D341Med (cell line): ENCODE measurements at places on chromosomes 11 and 22.

DNA sequence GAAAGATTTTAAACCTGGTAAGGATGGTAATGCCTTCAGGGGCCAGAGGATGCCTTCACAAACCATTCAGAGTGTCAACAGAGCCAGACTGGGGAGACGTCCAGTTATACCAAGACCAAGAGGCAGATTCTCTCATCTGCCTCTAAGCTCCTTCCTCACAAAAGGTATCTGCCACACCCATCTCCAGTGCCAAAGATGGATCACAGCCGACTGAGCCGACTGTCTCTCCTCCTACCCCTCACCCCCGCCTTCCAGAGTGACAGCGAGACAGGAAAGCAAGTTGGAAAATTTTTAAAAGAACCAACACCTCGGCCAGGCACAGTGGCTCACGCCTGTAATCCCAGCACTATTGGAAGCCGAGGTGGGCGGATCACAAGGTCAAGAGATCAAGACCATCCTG is 79.1 kb upstream of the AKIP1 start:
- no peak for DNase-seq

- no peak for DNase-seq
These were observed 70.1 kb downstream of the ARL14EP start for GRCh38 chr11:30393012-30393411.

- DNase-seq, result no peak
These were observed 29.7 kb downstream of the AP2A2 start for GRCh38 chr11:955154-956063.

DNA sequence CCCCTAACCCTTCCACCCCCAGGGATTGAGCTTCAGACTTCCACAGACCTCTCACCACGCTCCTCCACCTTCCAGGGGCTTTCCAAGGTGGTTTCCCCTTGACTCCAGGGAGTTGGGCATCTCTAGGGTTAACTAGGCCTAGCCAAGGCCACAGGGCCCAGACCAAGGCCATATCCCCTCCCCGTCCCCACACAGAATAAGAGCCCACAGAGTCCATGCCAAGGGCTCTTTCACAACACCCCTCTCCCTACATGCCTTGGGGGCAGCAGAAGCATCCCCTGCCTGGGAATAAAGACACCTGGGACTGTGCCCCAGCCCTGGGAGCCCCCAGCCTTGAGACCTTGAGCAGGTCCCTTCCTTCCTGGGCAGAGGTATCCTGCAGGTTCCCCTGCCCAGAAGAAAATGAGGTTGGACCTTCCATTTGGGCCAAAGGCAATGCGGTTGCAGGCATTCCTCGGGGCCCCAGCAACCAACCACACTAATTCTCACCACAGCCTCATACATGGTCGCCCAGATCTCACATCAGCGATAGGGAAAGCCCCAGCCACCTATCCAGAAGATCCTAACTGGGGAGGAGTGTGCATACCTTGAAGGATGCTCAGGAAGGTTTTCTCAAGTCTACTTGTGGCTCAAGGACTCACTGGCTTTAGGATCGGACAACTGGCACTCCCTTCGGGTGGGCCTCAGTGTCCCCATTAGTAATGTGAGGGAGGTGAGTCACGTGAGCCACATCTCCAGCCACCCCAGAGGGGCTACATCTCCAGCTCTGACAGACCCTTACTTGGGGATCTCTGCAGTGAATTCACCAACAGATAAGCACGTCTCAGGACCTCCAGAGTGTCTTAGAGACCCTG is 1.7 kb downstream of the GDPD5 start:
- no peak for DNase-seq

GRCh38 chr11:72244361-72245262 is 636 bp upstream of the PHOX2A start:
- no peak for DNase-seq

- DNase-seq, result no peak
These were observed 14.7 kb upstream of the MAPK1 start for GRCh38 chr22:21881841-21882753.

DNA sequence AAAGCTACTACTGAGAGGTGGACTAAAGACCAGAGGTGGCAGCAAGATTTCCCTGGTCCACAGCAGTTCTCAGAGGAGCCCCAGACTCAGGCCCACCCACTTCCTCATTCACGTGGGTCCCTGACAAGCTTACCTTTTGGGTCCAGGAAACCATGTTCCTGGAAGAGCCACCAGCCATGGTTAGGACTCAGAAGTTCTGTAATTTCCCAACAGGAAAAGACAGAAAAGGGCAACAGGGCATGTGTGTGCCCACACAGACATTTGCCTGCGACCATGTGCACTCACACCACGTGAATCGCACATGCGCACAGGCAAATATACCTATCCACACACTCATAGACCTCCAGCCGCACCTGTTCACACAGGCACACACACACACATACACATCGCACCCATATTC is 42.9 kb downstream of the LRRC32 start:
- no peak for DNase-seq

GRCh38 chr22:29260031-29260560 is 7.7 kb downstream of the RHBDD3 start:
- peak; percentile 37 for DNase-seq

- no peak for DNase-seq
These were observed 23.4 kb upstream of the CLNS1A start for GRCh38 chr11:77660947-77661346.
